ENCODE measurements at places on chromosomes 2 and 18. TPM values are rescaled to one million over a fixed set of nuclear protein-coding genes. Genes with fewer than 3 reads are reported as not detected.

Gene DAW1
- not detected for total RNA-seq

Gene RPRM
- not detected for total RNA-seq

Gene EVX2
- total RNA-seq: not detected

Gene MERTK
- total RNA-seq: 0.74 TPM

Gene TMBIM1
- 61.0 TPM for total RNA-seq

Gene IHH
- not detected for total RNA-seq

Gene SERPINB5
- not detected for total RNA-seq

Gene RAB6C
- total RNA-seq: not detected
